Kasumi-1 (cell line): ENCODE measurements at places on chromosomes 3 and 15.

GRCh38 chr3:77038930-77039605 is 831 bp upstream of the ROBO2 start:
- no peak for DNase-seq

GRCh38 chr3:88032245-88032644 is 26.6 kb downstream of the CGGBP1 start:
- no peak for DNase-seq

DNA sequence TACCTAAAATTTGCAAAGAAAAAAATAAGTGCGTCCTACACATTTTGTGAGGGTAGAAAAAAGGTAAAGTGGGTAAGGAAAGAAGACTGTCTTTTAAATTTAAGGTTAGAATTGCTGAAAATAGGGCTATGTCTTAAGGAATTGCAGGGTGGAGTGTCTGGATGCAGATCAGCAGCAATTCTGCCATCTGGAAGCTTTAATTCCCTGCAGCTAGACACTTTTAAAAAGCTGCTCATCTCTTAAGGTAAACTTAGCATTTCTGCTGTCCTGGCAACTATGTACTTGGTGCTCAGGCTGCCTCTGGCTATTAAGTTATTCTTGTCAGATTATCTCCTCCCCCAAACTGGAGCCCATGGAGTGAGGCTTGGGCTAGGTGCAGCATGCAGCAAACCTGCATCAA is 420.2 kb downstream of the SI start:
- DNase-seq = no peak

- DNase-seq = no peak
Measured at GRCh38 chr3:24588629-24589512, 94.2 kb upstream of the THRB start.

DNA sequence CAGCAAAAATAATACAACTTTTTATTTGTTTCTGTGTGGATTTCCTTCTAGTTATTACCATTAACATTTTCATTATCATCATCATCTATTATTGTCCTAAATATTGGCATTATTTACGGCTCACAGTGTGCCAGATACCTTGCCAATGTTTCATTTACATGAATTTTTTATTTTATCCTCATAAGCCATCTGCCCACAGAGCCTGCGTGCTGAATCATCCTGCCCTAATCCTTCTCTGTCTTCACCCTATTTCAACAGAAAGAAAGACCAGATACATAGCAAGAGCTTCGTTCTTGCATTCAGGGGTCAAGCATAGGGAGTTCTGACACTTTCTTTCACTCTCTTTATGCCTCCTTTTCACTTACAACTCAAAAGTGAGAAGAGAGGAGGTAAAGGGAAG is 82.0 kb downstream of the KCNMB2 start:
- DNase-seq = no peak

- no peak for DNase-seq
Measured at GRCh38 chr15:96162322-96162721, 168.2 kb upstream of the NR2F2 start.

GRCh38 chr3:71258116-71258515 is 325.4 kb downstream of the FOXP1 start:
- DNase-seq = no peak

- no peak for DNase-seq
Measured at GRCh38 chr3:177730814-177731213, 533.5 kb upstream of the TBL1XR1 start.

DNA sequence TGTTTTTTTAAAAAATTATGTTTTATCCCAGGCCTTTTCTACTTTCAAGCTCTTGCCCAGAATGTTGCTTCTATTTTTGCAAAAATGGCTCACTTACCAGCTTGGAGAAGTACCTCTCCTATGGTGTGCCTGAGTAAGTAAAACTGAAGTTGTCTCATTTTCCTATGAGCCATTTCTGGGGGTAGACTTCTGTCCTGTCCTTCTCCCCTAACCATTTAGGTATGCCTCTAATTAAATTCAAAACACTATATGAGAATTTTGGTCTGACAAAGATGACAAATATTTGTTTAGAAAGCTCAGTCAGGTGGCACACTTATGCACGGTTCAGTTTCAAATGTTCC is 282.5 kb upstream of the ICE2 start:
- DNase-seq = no peak

DNA sequence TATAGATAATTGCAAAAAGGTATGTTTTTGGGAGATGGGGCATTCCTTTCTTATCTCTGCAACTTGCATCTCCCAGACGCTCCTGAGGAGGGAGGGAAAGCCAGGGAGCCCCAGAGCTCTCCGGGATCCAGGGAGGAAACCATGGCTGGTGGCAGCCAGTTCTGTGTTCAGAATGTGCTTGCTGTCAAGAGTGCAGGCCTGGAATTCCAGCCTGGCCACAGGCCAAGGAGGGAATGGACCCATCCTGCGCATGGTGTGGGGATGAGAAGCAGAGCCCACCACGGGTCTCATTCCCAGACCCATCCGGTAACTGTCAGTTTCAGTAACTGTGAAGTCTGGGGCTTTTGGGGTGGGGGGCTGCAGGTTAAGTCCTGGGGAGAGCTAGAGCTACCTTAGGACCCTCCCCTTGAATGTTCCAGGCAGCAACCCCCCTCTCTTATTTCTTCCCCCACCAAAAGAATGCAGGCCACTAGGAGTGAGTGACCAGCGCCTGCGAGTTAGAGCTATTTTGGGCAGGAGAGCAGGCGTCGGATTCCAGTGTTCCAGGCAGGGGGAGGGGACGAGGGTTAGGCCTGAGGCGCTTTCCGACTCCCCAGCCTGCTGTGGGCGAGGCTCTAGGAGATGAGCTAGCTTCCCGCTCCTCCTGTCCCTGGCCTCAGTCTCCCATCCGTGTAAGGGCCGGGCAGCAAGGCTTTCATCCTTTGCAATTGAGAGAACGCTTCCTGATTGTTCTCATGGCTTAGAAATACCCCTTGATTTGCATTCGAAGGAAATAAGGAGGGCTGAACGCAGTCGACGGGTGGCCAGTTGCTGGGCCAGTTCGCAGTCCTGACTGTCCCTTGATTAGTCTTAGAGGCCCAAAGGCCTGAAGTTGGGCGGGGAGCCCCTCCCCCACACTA is 781 bp upstream of the DAG1 start:
- no peak for DNase-seq

DNA sequence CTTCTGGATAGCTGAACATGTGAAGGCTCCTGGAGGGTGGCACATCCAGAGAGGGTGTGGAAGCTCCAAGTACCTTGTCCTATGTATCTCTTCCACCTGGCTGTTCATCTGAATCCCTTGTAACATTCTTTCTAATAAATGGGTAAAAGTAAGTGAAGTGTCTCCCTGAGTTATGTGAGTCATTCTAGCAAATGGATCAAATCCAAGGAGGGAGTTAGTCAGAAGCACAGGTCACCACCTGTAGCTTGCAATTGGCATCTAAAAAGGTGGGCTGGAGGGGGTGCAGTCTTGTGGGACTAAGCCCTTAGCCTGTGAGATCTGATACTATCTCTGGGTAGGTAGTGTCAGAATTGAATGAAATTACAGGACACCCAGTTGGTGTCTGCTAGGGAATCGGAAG is 71.0 kb downstream of the WWTR1 start:
- DNase-seq = no peak

DNA sequence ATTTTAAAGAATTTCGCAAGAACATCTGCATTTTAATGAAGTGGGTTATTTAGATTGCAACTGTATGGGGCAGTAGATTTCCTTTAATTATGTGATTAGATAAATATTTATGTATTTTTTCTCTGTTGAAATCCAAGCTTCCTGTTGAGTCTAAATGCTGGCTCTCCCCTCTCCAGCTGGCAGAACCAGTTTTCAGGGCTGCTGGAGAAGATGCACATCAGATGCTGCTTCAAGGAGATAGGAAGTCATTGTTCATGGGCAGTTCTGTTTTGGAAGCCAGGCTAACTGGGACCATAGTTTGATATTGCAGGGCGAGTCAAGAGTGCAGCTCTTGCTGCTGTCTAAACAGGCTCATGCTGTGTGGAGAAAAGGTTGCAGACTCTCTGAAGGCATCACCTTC is 97.4 kb downstream of the SLC9A9 start:
- no peak for DNase-seq

GRCh38 chr3:64213962-64214379 is 11.3 kb downstream of the PRICKLE2 start:
- DNase-seq = no peak

DNA sequence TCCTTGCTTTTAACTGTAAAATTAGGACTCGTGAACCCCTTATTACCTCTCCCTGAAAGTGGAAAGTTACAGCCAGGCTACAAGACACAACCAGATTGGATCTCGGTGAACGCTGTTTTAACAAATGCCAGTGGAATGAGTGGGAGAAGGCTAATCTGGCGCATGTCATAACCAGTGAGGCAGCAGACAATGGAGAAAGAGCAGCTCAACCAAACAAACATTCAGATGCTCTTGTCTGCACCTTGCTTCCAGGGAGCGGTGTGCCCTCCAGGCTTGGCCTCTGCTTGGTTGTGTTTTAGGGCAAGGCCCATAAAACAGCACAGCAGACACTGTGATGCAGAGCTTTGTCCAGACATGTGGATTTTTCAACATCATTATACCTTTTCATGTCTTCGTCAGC is 45.9 kb upstream of the ATP1B3 start:
- no peak for DNase-seq

DNA sequence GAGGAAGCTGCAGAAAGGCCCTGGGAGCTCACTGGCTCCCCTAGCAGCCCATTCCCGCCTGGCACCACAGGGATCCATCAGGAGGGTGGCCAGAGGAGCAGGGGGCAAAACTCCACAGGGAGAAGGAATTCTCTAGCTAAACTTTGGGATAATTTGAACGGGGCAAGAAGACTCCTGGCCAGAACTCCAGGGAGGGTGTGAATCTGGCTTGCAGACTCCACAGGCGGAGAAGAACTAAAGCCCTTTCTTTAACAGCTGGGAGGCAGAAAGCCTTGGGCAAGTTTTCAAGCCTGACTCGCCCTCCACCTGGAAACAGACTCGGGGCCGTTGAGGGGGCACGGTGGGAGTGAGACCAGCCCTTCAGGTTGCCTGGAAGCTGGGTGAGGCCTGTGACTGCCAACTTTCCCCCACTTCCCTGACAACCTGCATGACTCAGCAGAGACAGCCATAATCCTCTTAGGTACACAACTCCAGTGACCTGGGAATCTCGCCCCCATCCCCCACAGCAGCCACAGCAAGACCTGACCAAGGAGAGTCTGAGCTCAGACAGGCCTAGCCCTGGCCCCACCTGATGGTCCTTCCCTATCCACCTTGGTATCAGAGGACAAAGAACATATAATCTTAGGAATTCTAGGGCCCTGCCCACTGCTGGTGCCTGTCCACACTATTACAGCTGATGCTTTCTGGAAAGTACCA is 28.6 kb downstream of the SLC27A2 start:
- DNase-seq = no peak

DNA sequence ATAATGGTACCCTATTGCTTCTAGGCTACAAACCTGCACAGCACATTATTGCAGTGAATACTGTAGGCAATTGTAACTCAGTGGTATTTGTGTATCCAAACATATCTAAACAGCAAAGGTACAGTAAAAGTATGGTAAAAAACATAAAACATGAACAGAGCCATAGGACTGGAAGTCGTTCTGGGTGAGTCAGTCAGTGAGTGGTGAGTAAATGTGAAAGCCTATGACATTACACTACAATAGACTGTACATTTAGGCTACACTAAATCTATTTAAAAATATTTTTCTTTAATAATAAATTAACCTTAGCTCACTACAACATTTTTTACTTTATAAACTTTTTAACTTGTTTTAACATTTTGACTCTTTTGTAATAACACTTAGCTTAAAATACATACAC is 21.3 kb downstream of the RAB6B start:
- peak; percentile 14 for DNase-seq

DNA sequence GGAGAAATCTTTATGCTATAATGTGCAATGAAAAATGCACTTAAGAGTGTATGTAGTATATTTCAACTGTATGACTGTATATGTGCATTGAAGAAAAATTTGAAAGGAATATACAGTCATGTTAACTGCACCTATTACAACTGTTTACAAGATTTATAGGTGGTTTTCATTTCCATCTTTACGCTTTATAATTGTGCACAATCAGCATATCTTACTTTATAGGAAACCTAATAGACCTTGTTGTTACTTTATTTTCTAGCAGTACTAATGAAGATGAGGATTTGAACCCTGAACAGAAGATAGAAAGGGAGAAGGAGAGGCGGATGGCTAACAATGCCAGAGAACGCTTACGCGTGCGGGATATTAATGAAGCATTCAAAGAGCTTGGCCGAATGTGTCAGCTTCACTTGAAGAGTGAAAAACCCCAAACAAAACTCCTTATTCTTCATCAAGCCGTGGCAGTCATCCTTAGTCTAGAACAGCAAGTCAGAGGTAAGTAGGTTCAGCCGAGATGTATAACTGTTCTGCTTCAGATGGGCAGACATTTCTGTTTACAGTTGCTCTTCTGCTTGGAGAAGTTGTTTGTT is 103.4 kb upstream of the CGNL1 start:
- no peak for DNase-seq

DNA sequence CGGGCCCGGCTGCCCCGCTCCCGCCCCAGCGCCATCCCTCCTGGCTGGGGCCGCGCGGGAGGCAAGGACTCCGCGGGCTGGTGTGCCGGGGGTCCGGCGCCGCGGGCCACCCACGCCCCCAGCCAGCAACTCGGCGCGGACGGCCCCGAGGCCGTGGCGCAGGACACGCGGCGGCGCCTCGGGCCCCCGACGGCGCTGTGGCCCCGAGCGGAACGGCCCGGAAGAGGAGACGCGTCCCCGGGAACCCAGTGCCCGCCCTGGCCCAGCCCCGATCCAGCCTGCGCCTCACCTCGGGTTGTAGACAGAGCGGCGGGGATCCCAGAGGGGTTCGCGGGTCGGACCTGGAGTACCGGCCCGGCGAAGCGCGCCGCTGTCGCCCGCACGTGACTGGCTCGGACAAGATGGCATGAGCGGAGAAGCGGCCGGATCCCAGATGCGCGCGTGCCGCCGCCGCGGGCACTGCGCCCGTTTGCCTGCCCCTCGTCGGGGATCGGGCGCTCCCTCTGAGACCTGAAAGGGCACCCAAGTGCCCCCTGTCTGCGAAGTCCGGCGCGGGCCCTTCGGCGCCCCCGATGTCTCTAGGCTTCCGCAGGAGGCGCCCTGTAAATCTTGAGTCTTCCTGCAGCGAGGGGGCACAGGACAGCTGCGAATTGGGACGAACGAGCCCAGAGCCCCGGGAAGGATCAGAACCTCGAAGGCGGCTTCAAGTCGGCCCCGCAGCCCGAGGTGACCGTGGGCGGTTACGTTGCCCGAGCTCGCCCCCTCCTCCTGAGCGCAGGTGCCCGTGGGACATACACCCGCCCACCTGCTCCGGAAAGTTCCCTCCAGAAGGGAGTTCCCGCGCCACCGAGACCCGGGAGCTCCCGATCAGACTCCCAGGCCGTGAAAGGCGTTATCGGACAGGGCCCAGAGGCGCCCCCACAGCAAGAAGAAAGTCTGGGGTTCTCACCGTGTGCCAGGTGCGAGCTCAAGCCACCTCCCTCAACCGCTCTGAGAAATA is 598 bp upstream of the SFMBT1 start:
- DNase-seq = peak; percentile 71

GRCh38 chr3:59774634-59775033 is 724.8 kb upstream of the CFAP20DC start:
- no peak for DNase-seq

GRCh38 chr3:13559764-13560525 is 11.0 kb downstream of the FBLN2 start:
- DNase-seq = no peak
